RWPE1 (cell line): ENCODE measurements at places on chromosomes 1 and 21.

DNA sequence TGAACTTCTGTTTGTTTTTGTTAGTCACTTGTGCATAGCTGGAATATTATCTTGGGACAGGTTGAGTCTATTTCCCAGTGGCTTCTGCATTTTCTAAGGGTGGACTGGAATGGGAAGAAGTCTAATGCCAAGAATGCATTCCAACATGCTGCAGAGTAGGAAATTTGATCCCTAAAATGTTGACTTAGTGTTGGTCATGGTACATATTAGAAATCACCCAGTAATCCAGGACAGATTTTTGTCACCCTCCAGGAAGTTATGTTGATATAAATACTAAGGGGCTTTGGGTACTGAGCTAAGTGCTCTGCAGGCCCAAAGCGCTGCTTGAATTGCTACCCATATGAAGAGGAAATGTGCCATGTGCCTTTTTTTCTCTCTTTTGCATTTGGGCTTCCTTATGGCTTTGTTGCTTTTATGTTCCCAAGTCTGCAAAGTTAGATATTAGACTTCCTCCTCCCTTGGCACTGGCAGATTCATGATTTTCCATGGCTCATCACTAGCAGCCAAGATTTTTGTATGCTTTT is 10.0 kb downstream of the ARID1A start:
- DNase-seq, result peak; percentile 67

DNA sequence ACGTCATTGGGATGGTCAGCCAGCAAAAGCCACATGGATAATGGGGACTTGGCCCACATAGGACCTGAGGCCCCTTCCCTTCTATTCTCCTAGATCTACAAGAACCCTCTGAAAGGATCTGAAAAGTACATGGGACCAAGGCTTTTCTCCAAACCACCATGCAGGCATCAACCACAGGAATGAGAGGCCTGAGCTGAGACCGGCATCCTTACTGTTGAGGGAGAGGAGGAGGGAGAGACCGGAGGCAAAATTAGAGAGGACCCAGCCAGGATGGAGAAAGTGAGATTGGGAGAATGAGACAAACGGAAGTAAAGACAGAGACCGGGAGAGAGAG is 281.7 kb downstream of the RRAGC start:
- no peak for DNase-seq

DNA sequence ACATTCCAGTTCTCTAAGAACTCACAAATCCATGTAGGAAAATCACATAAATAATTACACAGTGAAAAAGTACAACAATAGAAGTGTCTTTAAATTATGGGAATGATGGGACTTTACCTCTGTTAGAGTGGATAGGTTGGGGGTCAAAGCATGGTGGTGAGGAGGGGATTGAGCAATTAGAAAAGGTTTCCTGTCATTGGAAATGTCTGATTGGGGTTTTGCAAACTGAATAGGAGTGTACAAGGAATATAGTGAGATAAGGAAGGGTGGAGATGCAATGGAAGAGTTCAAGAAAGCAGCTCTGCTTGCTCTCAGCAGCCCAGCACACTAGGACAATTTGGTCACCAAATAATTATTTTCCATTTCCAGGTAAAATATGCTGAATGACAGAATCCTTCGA is 238.8 kb downstream of the ST6GALNAC3 start:
- no peak for DNase-seq

- no peak for DNase-seq
These were observed 78.8 kb downstream of the C1orf21 start for GRCh38 chr1:184465489-184466146.

DNA sequence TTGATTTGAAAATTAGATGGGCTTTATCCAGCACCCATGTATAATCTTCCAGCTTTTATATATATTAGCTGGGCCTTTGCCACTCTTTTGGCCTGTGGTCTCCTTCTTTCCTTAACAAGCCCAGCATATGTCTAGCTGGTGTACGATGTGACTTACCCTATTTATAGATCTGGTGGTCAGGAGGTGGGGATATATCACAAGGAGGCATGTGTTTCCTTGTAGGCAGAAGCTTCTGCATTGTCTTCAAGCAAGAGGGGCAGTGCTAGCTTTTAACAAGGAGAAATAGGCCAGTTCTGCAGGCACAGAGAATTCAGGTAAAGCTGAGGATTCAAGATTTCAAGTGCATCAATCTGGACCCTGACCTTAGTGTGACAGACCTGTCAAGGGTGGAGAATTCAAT is 38.0 kb upstream of the DNASE2B start:
- no peak for DNase-seq

DNA sequence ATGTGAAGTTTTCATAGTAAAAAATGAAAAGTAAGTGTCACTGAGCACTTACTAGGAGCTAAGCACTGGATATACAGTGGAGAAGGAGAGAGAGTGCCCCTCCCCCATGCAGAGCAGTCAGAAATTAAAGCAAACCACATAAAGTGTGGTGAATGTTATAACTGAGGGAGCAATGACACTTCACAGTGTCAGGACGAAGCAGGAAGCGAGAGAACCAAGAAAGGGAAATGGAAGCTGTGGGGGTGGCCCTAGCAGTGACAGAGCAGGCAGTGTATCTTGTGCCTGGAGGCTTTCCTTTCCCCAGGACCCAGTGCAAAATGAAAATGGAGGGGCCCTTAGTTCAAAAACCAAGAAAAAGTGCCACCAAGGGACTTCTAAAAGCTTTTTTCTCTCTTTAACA is 21.5 kb upstream of the RCAN3 start:
- no peak for DNase-seq

DNA sequence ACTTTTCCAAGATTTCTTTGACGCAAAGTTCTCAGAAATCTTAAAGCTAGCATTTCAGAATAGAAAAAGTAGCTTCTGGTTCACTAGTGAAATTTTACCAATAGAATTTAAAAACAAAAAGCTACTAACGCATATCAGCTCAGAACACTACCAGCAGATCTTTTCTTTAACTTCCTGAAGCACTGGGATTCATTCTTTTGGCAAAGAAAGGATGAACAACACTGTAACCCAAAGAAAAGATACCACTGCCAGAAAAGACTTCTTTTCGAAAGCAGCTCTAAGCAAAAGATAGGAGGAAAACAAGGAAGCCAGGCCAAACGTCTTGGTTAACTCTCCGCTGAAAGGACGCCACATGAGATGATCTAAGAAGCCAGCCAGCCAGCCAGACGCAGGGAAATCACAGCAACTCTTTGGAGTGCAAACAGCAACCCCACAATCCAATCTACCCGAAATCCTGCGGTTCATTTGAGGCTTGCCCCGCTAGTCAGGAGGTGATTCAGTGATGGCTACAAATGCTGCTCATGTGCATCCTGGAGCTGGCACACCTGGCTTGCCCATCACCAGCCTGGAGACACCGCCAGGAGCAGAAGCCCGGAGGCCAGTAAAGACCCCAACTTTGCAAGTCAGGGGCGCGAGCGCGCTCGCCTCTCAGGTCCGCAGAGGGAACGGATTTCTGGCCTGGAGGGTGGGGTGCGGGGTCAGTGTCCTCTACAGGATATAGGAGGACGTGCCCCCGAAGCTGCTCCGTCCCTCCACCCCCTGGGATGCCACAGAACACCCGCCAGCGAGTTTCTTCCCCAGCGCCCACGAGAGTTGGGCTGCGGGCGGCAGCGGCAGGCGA is 812 bp downstream of the NBPF1 start:
- DNase-seq, result peak; percentile 71

DNA sequence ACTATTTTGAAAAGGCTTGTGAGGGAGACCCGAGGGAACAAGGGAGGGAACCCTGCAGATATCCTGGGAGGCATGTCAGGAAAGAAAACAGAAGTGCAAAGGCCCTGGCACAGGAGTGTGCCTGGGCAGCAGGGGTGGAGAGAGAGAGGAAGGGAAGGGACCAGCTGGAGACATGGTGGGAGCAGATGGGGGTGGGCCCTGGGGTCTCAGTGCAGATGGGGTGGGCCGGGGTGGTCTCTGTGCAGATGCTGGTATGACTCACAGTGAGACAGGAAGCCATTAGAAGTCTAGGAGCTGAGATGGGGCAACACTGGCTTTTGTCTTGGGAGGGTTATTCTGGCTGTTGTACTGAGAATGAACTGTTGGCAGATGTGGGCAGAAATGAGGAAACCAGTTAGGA is 363.6 kb upstream of the C1orf174 start:
- DNase-seq, result no peak

- no peak for DNase-seq
These were observed 86.2 kb downstream of the STUM start for GRCh38 chr1:226634611-226635246.

- peak; percentile 72 for DNase-seq
These were observed 1.8 kb downstream of the NHLH2 start for GRCh38 chr1:115839029-115839678.

GRCh38 chr1:242132121-242132817 is 133.4 kb upstream of the MAP1LC3C start:
- no peak for DNase-seq

- no peak for DNase-seq
These were observed 129.9 kb upstream of the ZRANB2 start for GRCh38 chr1:71210718-71211117.

- DNase-seq, result no peak
These were observed 1.1 kb upstream of the GRHL3 start for GRCh38 chr1:24317956-24318614.

- no peak for DNase-seq
These were observed 221.9 kb downstream of the TNR start for GRCh38 chr1:175521249-175522040.

GRCh38 chr1:109509176-109510134 is at the start of gene AMIGO1:
TSS of gene AMIGO1 (minus strand) at chr1:109509727. CDS start at chr1:109508912, 815 bp downstream.
- DNase-seq, result peak; percentile 67

DNA sequence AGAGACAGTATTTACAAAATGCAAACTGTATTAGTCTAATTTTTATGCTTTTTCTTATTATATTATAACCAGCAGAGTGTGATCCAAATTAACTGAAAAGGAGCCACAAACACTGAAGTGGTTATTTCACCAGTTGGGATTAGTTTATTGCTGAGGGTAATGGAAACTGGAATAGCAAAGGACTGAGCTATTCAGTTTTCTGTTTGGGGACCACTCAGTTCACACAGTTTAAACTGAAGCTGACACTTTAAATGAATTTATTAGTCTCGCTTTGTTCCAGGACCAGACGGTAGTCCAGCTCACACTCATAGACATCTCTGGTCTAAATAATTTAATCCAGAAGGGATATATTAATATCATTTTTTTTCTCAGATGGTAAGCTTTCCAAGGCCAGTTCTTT is 410.7 kb downstream of the LTN1 start:
- DNase-seq, result no peak

GRCh38 chr1:2439369-2439768 is 27.0 kb upstream of the PEX10 start:
- no peak for DNase-seq

DNA sequence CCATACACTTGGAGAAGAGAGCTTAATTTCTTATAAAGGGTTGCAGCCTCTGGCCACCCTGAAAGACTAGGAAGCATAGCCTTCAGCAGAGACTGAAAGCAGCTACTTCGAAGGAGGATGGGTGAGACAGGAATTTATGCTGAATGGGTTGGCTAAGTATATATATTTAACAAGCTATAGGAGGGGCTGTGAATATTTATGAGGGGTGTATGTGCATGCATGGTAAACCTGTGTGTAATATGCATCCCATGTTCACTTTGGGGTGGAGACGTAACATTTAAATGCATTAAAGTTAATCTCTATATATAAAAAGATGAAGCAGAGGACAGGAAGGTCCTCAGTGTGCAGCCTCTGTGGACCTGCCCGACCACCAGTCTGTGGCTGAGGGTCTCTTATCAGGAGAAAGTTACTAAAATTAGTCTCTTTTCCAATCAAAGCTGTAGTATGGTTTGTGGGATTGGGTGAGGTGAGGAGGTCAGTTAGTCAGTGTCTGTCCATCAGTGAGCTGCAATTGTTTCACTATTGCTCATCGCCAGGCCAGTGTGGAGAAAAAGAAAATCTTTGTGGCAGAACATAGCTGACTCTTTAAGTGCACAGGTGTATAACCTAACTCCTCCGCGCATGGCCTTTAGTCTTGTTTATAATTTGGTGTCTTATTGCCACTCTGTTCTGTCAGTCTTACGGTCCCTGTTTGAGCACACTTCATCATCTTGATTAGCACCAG is 35.4 kb upstream of the DSCAM start:
- no peak for DNase-seq

DNA sequence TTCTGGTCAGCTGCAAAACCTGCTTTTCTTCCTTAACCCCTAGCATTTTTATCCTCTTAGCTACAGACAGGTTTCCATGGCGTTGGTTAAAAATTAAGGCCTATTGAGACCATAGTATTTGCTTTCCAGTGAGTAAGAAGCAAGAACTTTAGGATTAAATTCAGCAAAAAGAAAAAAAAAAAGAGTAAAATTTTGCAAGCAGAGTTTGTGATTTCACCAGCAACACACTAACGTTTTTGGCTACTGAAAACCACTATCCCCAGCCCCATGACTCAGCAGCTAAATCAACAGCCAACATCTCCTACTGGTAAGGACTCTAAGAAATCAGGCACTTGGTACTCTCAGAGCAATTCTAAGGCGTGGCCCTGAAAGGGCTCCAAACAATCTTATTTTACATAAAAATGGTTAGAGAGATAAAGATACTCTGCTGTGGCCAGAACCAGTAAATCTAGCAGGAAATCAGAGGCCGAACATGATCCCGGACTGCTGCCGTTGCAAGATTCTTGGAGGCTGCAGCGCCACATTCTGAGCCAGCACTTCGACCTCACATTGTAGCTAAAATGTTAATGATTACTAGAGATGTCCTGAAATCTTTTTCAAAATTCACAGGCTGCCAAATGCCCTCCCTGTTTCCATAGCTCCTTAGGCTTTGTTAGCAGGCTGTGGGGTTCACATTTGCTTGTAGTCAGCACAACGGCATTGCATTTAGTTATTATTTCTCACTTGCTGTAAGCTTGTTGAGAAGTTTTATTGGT is 1.6 kb upstream of the ENO1 start:
- peak; percentile 88 for DNase-seq

DNA sequence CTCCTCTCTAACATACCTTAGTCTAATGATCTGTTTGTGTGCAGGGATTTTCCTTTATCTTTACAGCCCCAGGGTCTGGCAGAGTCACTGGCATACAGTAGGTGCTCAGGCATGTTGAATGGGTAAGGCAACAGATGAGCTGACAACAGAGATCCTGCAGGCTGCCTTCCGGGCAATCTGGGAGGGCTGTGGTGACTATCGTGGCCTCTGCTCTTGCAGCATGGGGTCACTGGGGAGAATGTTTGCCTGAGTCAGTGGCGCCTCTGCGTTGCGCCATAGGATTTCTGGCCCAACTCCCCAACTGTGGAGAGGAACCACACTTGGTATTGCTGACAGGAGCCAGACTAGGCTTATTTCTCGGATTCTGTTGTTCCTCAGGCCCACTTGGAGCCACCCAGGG is 93.8 kb downstream of the LAMC2 start:
- DNase-seq, result peak; percentile 77

- no peak for DNase-seq
These were observed 4.5 kb downstream of the TMCC2 start for GRCh38 chr1:205232127-205232820.

- DNase-seq, result no peak
These were observed 20.5 kb upstream of the FRRS1 start for GRCh38 chr1:99786751-99787501.

DNA sequence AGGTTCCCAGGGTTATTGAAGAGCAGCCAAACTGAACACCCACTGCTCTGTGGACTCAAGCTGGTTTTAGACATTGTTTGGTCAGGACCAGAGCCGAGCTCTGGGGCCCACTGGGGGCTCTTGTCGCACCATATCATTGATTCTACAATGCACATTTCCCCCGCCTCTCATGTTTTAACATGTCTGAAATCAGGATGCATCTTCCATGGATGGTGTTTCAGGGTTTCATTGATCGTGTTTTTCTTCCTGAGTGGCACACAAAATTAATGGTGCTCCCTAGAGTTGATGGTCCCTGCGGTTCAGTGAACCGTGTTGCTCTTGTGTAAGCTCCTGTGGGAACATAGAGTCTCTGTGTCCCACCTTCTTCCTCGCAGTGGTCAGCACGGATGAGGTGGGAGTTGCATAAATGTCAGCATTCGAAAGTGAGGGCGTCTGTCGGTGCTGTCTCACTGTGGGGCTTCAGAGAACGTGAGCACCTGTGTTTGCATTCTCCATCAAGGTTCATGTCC is 38.3 kb downstream of the GALNT2 start:
- DNase-seq, result no peak
